ENCODE measurements at places on chromosomes 2 and 18.

- no peak for DNase-seq
Measured at GRCh38 chr18:49238433-49239042, 221.9 kb downstream of the DYM start.

- no peak for DNase-seq
Measured at GRCh38 chr2:69762025-69762424, 20.1 kb downstream of the ANXA4 start.

GRCh38 chr2:28619213-28620196 lies 123.6 kb downstream of the PLB1 start:
- no peak for DNase-seq

- DNase-seq = no peak
Measured at GRCh38 chr2:20164734-20165478, 60.0 kb downstream of the SDC1 start.

DNA sequence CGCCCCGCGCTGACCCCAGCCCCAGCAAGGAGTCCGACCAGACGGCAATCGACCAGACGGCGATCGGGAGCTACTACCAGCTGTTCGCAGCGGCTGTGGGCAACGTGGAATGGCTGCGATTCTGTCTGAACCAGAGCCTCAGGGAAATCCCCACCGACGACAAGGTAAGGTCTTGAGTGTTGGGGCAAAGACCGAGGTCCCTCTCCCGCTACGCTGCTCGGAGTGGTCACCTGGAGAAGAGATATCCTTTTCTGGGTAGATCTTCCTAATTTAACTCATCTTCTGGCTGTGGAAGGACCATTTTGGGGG lies 704 bp downstream of the ANKRD53 start:
- no peak for DNase-seq

DNA sequence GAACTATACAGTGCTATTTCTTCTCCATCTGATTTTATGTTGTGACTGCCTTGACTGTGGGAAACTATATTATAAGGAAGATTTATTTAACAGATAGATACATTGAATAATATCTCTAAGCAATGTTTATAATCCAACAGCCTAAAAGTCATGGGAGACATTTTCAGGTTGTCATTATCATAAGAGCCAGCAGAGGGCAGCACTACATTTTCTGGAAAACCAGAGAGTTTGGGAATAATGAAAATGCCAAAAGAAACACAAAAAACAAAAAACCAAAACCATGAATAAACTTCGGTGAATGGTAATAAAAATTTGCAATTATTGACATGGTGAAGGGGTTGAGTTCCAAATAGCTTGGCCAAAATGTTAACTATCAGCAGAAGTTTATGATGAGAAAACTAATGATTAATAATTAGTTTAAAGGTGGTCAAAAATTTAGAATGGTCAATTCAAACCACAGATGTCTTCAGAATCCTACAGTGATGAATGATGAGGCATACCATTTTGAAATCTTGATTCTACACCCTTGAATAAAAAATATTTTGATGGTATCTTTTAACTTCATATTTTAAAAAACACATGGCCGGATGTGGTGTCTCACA lies 4.7 kb downstream of the EEF1B2 start:
- DNase-seq = no peak

- no peak for DNase-seq
Measured at GRCh38 chr2:20666304-20667150, at the start of gene GDF7. Gene GDF7, plus strand, starts transcription at chr2:20667144. Its CDS starts 96 bp downstream, at chr2:20667240.

DNA sequence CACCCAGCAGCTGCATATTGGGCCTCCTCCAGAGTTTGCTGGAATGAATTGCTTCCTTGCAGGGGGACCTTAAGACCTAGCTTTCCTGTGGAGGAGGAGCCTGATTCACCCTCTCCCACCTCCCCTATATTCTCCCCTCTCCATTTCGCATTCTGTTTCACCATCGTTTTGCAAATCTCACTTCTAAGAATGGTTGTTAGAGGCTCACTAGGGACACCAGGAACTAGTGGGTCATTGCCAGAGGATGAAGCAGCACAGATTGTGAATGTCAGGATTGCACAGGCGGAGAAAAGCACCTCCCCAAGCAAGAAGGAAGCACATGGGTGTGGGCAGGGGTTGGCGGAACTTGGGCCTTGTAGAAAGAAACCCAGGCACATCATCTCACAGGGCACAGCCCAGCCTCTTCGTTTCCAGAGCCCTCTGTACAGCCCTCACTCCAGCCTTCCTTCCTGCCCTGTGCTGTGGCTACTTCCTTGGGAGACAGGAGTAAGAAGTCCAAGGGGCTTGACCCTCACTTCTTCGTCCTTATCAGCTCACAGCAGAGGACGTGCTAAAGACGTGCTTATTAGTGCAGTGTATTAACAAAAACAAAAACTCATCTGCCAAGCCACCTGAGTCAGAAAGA lies 63.4 kb downstream of the TACR1 start:
- DNase-seq = no peak

DNA sequence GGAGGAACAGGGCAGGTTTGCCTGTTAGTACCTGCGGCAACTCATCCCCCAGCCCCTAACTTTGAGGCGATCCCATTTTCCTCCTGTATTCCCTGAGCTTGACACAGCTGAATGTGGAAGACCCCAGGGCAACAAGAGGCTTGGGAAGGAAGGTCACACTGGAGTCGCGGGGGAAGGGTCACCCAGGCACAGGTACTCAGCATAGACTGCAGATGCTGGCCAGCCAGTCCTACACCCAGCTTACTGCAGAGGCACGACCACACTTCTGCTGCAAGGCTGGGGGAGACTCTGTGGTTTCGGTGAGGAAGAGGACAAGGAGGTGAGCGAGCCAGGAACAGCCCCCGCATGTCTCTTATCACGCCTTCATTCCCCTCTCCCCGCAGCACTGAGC lies 91.5 kb downstream of the MALT1 start:
- DNase-seq = no peak

DNA sequence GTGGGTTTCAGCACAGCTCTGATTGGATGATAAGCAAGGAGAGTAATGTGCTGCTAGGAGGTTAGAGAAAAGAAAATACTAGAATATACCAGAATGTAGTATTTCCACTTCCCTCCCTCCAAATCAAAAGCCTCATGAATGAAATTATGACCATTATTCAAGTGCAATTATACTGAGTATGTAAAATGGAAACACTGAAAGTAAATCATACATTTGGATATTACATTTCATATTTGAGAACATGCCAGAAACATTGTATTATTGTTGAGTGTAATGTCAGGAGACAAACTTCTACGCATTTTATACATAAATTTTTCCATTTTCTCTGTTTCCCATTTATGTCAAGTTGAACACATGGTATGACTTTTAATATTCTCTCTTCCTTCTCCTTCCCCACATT lies 942 bp upstream of the CETN1 start:
- DNase-seq = no peak

DNA sequence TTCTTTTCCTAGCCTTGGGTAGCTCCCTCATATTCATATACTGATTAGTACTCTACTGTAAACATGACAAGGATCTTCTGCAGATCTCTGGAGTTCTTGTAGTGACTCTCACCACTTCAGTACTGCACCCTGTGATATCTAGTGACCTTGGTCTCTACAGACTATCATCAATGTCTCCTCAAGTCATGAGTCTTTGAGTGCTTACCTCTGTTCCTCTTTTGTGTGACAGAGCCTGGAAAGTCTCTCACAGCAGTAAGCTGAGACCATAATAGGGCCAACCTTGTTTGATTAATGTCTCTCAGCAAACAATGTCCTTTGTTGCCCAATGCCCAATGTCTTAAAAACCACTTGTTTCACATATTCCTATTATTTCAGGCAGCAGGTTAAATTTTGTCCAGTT lies 34.2 kb upstream of the BAZ2B start:
- DNase-seq = no peak

DNA sequence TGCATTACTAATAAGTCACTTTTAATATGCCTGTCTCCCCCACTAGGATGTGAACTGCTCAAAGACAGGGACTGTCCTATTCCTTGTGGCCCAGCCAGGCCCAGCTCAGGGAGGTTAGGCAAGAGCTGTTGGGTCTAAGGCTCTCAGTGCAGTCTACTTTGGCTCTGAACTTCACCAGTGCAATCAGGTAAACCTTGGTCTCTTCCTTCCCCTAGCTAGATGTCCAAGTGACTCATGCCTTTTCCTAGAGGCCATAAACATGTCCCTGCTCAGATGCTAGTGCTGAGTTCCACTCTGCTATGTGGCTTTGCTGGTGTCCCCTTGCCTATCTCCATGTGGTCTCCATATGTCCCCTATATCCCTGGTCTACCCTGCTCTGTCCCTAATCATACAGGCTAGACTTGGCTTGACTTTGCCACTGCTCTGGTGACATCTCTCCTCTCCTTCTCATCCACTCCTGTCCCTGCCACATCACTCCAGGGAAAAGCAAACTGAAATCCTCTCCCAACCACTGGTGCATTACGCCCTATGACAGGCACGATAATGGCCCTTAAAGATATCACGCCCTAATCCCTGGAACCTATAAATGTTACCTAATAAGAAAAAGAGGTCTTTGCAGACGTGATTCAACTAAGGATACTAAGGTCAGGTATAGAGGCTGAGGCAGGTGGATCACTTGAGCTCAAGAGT lies 45.7 kb upstream of the PPP1CB start:
- DNase-seq = no peak

Measured in T-helper 22 cell (primary cell).